RPMI7951 (cell line): ENCODE measurements at places on chromosomes 2 and 18.

DNA sequence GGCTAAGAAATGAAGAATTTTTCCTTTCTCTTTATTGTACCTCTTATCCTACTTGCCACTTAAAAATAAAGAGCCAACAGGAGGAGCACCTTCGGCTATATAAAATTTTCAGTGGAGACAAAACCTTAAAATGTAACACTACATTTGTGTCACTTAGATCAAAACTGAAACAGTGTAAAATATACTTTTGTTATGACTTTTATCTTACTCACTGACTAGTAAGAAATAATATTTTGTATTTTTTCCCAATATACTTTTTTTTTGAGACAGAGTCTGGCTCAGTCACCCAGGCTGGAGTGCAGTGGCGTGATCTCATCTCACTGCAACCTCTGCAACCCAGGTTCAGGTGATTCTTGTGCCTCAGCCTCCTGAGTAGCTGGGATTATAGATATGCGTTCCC, 28.3 kb downstream of the KCNJ13 start:
- no peak for DNase-seq

DNA sequence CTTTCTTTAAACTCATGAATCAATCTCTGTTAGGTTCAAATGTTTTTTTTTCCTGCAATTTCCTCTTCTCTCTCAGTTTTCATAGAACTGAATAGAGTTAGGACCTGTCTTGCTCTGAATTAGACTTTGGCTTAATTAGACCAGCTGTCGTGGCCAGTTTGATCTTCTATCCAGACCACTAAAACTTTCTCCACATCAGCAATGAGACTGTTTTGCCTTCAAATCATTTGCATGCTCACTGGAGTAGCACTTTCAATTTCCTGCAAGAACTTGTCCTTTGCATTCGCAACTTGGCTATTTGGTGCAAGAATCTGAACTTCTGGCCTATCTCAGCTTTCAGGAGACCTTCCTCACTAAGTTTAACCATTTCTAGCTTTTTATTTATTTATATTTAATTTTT, 2002.2 kb upstream of the PIK3C3 start:
- DNase-seq = no peak

DNA sequence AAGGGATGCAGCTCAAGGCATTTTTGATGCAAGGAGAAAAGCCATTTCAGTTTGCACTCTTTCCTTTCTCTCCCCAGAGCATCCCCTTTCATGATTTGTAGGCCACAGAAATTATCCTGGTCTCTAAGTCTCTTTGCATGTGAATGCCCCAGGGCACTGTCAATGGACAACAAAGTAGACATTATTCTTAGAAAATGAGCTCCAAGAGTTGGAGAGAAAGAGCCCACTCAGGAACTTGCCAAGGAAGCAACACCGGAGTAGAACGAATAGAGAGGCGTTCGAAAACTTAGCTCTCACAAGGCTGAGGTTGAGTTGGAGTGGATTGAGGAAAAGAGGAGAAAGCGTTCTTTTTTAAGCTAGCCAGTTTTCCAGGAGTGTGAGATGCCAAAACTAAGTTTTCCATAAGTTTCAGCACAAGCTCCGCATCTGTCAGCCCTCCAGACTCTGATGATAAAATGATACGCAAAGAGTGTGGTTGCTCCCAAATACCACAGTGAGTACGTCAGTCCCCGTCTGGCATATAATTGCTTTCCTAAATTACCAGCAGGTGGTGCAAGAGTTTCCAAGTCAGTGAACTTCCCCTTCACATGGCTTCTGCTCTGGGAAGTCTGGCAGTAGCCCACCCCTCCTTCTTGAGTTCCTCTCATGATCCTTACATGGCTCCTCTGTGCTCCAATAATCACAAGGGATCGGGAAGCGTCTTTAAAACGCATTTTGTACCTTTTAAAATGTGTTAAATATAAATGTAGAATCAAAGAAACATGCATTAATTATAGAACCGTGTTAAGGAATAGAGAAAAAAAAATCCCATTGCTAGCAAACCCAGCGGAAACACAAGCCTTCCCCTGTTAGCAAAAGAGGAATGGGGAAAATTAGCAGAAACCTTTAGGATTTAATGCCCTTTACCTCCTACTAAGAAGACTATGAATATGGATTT, 1060.6 kb upstream of the FANCL start:
- peak; percentile 60 for DNase-seq

- DNase-seq = no peak
Observed at GRCh38 chr2:74712223-74713053, 58.4 kb downstream of the SEMA4F start.
